ENCODE measurements at places on chromosomes 5 and 9.

DNA sequence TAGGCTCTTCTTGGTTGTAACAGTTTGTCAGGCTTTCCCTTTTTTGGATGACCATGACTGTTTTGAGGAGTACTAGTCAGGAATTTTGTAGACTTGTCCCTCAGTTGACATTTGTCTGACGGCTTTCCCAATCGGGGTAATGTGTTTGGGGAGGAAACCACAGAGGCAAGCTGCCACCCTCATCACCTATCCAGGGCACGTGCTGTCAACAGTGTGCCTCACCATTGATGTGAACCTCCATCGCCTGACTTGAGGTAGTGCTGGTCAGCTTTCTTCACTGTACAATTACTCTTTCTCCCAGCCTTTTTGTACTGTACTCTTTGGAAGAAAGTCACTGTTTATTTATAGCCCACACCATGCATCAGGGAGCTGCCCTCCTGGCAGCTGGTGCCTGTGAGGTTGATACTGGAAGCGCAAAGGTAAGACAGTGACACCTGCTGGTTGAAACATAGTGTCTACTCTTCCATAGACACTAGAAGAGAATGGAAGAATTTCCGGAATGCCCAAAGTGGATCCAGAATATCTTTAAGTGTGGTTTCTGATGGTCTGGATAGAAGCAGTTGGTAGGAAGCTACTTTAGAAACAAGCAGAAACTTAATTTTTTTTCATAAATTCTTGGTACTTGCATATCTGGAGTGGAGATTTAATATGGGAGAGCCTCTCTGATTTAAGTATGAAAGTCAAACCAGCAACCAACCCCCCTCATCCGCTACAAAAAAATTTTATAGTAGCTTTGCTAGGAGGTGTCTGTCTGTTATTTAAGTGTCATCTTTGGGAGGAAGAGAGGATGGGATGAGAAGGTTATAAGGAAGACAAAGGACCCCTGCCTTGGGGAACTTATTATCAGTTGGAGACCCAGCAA is 69.3 kb downstream of the SNX30 start:
- peak; percentile 46 for DNase-seq

- DNase-seq, result no peak
Observed at GRCh38 chr5:109917154-109917546, 227.4 kb downstream of the MAN2A1 start.

- DNase-seq, result peak; percentile 96
Observed at GRCh38 chr9:94867842-94868312, 141.4 kb downstream of the AOPEP start.

- no peak for DNase-seq
Observed at GRCh38 chr5:57501414-57502201, 19.0 kb upstream of the ACTBL2 start.

- DNase-seq, result no peak
Observed at GRCh38 chr9:136244969-136245218, 718 bp downstream of the QSOX2 start.

DNA sequence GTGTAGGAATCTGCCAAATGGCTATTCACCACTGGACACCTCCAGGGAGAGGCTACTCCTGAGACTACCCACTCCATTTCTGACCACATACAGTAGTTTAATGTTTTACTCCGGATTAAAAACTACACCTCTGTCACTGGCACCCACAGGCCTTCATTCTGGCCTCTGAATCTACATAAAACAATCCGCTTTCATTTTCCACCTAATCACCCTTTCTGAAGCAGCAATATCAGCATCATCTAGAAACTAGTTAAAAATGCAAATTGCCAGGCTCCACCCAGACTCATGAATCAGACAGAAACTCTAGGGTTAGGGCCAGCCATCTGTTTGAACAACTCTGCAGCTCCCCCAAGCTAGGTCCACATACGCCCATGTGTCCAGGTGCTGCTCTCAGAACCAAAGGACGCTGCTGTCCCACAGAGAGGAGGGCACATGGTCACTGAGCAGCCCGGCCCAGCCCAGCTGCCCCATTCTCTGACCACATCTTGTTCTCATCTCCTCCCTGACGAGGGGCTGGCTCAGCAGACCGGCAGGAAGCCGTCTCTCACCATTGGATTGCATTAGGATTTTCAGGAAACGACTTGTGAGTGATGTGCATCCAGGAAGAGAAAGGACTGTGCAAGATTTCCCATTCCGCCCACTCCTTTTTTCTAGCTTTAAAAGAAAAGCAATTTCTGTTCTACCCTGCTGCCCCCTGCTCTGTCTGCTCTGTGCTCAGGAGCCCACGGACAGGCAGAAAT is 34.7 kb downstream of the ADAM19 start:
- peak; percentile 58 for DNase-seq

DNA sequence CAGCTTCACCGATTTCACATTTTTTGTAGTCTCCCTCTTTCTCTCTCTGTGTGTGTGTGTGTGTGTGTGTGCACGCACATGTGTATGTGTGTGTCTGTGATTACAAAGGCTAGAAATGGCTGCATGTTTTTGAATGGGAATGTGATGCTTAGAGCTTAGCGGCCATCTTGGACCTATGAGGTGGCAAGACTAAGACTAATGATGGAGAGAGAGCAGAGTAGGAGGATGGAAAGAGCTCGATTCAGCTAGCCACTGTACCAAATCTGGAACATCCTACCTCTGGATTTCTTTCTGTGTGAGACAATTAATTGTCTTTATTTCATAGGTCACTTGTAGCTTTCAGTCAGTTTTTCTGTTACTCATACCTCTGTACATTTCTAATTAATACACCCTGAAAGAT is 205.1 kb downstream of the PCSK1 start:
- no peak for DNase-seq

DNA sequence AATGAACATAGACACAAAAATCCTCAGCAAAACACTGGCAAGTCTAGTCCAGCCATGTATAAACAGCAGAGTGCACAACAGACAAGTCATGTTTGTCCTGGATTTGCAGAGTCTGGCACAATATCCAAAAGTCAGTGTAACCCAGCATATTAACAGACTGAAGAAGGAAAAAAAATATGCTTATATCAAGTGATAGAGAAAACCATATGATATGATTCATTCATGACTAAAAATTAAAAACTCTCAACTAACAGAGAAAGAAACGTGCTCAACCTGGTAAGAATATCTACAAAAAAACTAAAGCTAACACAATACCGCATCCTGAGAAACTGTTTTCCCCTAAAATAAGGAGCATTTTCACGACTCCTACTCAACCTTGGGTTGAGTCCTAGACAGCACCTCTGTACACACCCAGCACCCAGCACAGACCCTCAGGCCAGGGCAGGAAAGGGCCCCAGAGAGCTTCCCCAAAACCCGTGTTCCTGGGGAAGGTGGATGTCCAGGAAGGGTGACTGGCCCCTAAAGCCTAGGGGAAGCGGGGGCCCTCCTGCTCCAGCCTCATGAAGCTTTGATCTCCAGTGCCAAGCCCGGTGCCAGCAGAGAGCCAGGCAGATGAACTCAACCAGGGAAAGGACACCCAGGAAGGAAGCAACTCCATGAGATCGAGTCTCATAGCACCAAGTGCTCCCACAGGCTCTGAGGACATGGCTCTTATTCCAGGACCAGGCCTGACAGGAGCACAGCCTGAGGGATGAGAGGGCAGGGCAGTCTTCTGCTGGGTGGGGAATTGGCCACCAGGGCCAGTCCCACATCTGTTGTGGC is 38.9 kb downstream of the ADAMTS2 start:
- no peak for DNase-seq

DNA sequence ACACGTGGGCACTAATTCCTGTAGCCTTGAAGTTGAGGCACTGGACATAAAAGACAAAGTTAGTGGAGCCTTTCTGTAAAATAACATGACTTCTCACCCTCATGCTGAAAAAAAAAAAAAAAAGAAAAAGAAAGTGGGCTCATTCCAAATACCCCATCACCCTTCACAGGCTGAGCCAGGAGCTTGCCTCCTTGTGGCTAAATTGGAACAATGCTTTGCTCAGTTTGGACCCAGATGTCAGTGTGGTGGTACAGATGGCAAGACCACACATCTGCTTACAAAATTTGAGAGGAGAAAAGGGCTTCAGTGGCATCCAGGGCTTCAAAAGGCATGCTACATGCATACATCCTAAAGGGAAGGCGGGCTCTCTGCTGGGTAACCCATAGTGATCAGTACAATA is 342.8 kb downstream of the EBF1 start:
- DNase-seq, result no peak

DNA sequence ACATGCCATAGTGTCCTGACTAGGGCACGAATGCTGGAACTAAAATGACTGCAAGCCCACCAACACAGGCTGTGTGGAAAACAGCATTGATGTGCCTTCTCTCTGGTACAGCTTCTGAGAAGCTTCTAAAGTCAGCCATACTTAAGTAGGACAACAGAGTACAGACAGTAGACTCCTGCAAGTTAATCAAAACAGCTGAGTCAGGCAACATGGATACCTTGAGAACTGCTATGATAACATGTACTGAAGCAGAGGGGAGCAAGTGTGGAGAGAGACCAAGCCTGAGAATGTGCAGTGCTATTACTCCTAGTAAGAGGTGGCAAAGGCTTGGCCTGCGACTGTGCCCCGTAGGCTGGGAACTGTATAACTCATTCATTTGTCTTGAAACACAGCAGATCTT is 2.5 kb downstream of the ISCA1 start:
- DNase-seq, result no peak

GRCh38 chr9:27665136-27665535 is 91.9 kb upstream of the C9orf72 start:
- no peak for DNase-seq

- DNase-seq, result no peak
Observed at GRCh38 chr5:119009131-119009530, 20.8 kb upstream of the DTWD2 start.

- DNase-seq, result no peak
Observed at GRCh38 chr5:81782811-81783210, 31.9 kb upstream of the SSBP2 start.

GRCh38 chr5:159851053-159851452 is 65.2 kb upstream of the ADRA1B start:
- no peak for DNase-seq

GRCh38 chr5:160629003-160629402 is 207.3 kb downstream of the PTTG1 start:
- no peak for DNase-seq

DNA sequence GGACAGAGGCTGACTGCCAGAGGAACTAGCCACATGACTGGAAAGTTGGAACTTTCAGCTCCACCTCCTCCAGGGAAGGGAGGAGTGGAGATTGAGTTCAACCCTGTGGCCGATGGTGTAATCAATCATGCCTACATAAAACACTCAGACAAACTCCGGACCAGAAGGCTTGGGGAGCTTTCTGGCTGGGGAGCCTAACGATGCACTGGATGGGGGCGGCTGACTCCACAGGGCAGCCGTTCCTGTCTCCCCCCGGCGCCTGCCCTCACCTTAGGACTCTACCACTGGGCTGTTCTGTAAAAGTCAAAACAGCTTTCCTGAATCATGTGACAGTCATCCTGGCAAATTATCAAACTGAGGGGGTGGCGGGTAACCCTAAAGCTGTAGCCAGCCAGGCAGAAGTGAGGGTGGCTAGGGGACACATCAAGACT is 58.0 kb downstream of the GOLM1 start:
- DNase-seq, result peak; percentile 20

GRCh38 chr9:97362777-97363545 is 48.9 kb upstream of the TDRD7 start:
- no peak for DNase-seq

GRCh38 chr5:92963800-92964199 is 617.2 kb downstream of the NR2F1-AS1 start:
- DNase-seq, result no peak

DNA sequence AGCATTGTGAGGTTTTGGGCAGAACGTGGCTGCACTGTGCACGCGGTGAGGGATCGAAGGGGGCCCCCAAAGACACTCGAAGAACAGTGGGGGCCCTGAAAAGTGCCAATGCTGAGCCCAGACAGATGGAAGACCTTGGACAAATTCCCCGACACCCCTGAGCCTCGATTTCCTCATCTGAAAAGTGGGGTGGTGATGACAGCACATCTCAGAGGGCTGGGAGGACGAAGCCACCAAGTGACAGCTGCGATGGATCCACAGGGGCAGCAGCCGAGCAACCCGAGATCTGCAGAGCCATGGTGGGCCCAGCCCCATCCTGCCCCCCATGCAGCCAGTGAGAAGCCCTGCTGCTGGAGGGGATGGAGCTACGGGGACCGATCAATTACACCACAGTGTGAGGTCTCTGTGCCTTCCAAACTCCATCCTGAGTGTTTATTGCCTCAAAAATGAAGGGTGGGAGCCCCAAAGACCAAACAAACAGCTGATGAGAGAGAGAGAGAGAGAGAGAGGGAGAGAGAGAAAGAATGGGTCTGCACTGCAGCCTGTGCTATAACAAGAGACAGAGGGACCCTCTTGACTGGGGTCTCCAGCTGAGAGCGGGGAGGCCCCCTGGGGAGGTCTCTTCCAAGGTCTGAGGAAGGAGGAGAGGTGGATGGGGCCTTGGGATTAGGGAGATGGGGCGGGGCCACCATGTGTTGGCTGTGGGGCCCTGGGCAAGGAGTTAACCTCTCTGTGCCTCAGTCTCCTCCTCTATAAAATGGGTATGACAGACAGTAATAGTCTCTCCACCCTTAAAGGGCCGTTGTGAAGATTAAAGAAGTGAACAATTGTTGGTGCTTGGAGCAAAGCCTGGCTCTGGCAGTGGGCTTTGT is 134.4 kb upstream of the IER5L start:
- no peak for DNase-seq

DNA sequence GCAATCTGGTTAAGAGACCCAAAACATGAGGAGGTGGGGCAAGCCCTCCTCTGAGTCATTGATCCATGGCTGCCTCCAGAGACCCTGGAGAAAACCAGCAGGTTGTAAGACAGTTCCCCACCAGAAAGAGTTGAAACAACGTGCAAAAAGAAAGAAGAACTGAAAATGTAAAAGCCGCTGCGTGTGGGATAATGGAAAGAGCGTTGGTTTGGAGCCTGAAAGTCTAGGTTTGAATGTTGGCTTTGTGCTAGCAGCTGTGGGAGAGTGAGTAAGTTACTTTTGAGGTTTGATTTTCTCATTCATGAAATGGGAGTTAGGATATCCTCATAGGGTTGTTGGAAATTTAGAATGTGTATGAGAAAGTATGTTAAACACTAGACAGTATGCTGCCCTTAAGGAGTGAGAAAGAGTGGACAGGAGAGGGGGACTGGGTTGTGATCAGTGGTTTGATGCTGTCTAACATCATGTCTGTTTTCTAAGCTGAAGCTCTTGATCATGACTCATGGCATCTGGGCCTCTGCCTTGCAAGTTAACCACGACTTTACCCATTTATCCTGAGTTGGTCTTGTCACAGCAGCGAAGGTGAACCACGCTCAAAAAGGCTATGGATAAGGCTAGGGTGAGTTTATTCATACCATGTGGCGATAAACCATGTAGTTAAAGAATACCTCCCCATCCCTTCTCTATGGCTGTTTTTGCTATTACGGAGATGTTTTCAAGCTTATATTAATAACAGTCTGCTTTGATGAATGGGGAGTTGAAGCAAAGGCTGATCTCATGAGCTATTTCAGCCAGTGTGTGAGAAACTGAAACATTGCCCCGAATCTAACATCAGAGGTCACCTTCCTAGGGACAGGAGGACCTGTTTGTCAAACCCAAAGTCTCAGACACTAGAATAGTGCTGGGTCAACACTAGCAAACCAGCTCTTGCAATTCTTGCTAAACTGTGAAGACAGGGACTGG is 41.3 kb downstream of the ZNF366 start:
- no peak for DNase-seq

Measured in GM04504 (cell line).